ENCODE measurements at places on chromosomes 12 and 14. TPM values are rescaled to one million over a fixed set of nuclear protein-coding genes. Genes with fewer than 3 reads are reported as not detected.
A peak's percentile ranks its signal among the peaks of the same experiment; 100 is the strongest.

DNA sequence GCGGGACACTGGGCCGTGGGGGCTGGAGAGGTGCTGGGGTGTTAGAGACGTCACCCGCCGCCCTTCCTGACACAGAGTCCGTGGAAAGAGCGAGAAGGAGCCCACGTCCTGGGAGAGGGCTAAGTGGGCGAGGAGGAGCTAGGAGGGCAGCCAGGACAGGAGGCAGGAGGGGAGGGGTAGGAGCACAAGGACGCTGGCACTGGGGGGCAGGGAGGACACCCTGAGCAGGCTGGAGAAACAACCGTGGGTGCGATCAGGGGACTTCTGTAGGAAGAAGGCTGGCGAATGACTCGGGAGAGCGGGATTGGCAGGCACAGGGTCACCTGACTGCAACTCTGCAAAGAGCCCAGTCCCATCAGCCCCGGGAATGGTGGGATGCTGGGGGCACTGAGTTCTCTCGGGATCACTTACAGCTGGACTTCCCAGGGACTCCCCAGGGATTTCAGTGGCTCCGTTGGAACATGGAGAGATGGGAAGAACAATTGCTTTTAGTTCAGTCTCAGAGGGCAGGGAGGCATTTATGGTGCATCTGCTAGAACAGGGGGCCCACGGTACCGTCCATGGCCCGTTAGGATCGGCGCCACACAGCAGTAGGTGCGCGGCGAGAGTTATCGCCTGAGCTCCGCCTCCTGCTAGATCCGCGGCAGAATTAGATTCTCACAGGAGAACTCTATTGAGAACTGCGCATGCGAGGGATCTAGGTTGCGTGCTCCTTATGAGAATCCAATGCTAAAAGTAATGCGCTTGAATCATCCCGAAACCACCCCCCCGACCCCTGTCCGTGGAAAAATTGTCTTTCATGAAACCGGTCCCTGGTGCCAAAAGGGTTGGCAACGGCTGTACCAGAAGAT is 24.3 kb downstream of the UBR7 start:
- peak; percentile 88 for DNase-seq

GRCh38 chr12:5562581-5562980 is 130.7 kb downstream of the NTF3 start:
- no peak for DNase-seq

- DNase-seq: peak; percentile 96
Measured at GRCh38 chr14:54312166-54312801, 84.5 kb upstream of the CDKN3 start.

The B3GNT4 gene
- not detected for total RNA-seq

The ACOT2 gene
- total RNA-seq: 77.2 TPM

DNA sequence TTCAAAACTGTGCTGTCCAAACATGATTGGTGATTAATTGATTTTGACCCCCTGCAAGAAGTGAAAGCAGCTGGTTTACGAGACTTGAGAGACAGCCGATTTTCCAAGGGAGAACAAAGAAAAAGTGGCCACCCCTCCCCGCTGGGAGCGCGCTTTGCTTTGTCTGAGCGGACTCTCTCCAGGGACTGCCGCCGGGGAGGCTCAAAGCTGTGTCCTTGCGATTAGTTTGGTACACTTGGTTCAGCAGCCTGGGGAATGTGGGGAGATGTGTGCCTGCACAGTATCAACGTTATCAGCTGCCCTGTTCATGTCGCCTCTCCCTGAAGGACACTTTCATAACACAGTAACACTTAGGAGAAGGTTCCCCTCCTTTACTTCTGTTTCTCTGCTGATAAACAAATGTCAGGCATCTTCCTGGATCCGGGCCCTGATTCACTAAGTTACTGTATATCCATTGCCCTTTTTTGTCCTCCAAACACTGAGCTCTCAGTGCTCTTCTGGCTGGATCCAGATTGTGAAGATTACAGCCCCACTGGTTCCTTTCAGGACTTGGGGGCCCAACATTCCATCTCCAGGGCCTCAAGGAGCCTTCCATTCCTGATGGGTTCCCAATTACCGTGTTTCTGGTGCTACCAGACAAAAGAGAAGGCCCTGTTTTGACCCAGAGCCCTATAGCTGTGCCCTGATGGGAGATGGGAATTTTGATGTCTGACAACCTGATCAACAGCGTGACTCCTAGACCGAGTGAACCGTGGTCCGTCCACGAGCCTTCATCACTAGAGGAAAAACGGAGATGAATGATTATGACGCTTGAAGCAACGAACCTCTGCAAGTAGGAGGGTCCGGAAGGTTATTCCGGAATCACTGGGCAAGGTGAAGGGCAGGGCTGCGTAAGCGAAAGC is 31.7 kb upstream of the TUBA1C start:
- no peak for DNase-seq

DNA sequence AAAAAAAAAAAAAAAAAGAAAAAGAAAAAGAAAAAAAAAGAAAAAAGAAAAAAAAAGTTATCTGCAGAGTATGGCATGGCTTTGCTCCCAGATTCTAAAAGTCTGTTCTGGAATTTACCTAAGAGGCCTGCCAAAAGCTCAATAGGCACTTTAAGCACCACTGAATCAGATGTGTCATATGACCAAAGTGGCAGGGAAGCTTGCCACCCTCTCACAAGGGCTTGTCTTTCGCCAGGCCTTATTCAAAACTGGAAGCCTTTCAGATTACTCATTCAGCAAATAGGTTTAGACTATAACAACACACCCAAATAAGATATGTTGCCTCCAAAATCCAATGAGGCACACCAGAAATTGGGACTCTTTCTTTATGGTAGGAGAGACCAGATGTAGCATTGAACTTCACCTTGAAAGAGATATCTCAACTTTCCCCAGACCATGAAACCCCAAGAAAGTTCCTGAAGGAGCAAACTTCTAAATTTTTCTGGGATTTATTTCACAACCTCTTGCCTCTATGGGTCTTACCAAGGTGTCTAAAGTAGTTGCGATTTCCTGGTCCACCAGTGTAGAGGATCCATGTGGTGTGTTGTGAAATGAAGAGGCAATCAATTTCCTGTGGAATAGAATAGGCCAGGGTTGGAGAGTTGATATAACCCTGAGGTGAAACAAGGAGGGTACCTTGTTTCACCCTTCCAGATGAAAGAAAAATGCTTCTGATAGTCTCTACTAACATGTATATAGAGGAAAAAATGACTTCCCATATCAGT is 218.8 kb downstream of the DAD1 start:
- DNase-seq: peak; percentile 83

DNA sequence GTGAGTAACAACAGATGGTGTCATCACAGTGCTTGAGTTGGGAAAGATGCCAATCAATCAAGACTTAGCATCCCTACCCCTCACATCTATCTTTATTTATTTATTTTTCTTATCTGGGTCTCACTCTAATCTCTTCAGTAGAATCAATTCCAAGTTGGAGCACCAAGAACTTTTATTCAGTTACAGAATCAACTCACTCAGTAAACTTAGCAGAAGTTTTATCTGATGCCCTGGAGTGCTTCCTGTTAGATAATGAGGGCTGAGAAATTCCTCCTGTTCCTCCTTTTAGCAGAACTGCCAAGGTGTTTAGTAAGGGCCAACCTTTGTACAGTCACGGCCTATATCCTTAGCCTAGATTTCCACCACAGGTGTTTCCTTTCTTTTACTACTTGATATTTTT is 11.3 kb upstream of the SLC5A8 start:
- DNase-seq: no peak

- no peak for DNase-seq
Measured at GRCh38 chr12:109598428-109598854, 24.8 kb downstream of the MVK start.

DNA sequence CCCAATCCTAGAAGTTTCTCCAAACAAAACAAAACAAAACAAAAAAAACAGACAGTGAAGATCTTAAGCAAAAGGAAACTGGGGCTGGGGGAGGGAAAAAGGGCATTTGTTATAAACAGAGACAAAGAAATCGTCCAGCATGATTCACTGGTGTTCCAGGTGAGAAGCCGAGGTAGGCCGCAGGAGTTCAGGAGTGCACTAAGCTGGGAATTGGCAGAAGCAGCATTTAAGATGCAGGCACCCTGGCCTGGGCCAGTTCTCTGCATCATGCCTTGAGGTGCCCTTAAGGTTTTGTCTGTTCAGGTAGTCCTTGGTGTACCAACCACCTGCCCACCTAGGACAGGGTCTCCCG is 11.2 kb downstream of the TBX3 start:
- no peak for DNase-seq

DNA sequence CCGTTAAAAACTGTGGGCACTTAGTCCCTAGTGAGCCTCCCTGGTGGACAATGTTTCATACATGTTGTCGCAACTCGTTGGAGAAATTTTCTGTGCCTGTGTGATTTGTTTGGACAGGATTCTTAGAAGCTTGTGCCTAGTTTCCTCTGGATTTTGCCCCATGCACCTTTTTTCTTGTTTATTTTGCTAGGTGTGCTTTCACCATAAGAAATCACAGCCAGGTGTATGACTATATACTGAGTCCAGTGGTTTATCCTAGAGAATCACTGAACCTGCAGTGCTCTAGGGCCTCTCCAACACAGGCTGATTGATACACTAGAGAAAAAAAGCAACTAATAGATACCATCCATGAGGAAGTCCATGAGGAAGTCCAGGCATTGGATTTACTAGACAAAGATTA is 33.1 kb upstream of the OASL start:
- no peak for DNase-seq

DNA sequence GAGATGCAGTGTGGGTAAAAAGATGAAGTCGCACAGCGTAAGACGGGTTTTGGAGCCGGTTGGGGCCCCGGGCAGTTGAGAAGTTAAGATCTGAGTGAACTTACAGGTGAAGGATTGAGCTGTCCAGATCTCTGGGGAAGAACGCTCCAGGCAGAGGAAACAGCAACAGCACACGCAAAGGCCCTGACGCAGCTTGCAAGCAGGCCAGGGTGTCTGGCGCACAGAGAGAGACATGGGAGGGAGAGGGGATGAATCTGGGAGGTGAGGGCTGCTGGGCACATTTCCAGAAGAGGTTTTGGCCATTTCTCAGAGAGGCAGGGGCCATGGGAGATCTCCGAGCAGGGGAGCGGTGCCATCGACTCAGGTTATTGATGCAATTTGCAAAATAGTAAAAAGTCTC is 31.0 kb downstream of the MYL2 start:
- no peak for DNase-seq

GRCh38 chr12:51124504-51124903 is 41.1 kb upstream of the CSRNP2 start:
- DNase-seq: no peak

DNA sequence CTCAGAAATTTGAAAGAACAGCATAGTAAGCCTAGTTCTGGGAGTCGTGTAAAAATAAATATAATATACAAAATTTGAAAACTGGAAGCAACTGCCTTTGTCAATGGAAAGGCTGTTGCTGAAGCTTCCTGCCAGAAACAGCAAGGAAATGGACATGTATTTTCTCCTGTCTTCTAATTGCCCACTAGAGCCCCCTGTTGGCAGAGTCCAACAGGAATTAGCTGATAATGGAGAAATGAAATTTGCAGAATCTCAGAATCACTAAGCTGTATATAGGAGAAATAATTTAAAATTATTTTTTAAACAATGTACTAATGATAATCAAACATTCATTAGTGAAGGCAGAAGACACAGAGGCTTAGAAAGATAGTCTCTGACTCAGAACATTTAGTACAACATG is 414.8 kb downstream of the SLC6A15 start:
- DNase-seq: peak; percentile 9

The ACOT6 gene
- not detected for total RNA-seq

DNA sequence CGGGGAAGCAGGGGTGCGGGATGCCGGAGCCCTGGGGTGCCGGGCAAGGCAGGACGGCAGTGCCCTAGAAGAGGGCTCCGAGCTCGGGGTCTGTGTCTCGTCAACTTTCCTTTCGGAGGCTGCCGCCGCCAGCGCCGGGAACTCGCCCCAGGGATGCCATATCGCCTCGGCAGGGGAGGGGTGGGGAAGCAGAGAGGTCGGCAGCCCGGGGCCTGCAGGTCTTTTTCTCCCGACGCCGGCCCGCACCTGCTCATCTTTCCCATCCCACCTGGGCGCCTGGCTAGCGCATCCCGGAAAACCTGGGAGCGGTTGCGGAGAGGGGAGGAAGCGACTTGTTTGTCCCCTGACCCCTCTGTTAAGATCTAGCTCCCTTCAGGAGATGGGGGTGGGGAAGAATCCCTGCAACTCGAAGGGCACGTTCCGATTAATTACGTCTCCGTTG is 547 bp downstream of the CNTN1 start:
- DNase-seq: peak; percentile 6

DNA sequence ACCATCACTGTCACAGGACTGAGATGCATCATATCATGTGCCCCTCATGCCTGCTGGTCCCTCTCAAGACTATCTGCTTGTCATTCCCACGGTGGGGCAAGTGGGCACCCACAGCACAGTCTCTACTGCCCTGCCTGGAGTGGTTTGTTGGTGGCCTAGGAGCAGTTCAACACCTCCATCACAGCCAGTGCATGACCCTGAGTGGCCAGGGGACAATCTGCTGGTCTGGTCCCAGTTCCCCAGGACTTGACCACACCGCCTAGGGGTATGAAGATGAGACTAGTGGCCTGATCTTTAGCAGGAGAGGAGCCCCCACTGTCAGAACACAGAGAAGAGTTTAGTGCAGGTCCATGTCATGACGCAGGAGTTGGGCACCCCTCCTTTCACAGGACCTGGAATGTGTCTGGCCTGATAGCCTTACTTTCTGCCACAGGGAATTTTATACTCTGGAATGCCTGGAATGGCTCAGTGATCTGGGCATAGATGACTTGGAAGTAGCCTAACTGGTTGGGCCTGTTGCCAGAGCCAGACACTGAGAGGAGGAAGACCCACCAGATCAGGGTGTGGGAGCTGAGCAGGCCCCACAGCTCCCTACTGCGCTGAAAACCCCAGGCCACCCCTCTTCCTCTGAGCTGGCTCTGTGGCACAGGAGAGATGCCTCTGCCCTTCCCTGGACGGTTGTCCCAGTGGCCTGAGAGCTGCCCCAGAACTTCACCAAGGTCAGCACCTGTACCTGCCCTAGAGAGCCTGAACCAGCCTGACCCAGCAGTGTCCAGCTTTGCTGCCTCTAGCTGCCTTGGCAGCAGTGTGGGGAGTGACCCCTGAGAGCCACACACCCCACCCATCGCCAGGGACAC is 83.3 kb downstream of the PUS7L start:
- no peak for DNase-seq

DNA sequence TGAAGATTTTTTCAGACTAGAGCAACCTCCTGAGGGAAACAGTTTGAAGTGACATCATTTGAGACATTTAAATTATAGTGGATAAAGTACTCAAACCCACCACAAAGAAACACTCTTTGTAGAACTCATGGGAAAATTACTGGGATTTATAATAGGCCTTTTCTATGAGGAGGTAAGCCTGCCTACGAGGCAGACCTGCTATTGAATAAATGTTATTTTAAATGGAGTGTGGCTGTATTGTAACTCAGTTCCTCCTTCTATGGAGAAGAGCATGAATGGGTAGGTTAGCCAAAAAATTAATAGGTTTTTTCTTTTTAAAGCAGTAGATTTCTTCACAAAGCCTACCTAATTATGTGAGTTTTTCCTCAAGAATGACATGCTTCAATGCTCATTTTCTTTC is 63.7 kb upstream of the PLEKHA5 start:
- DNase-seq: no peak
